ENCODE measurements at places on chromosomes 4 and X.

GRCh38 chr4:70676554-70677090 is 10.3 kb upstream of the JCHAIN start:
- DNase-seq: no peak

- DNase-seq: no peak
Observed at GRCh38 chr4:82747686-82748575, 50.7 kb downstream of the SCD5 start.

- DNase-seq: no peak
Observed at GRCh38 chr4:79831119-79831528, 241.9 kb downstream of the ANTXR2 start.

DNA sequence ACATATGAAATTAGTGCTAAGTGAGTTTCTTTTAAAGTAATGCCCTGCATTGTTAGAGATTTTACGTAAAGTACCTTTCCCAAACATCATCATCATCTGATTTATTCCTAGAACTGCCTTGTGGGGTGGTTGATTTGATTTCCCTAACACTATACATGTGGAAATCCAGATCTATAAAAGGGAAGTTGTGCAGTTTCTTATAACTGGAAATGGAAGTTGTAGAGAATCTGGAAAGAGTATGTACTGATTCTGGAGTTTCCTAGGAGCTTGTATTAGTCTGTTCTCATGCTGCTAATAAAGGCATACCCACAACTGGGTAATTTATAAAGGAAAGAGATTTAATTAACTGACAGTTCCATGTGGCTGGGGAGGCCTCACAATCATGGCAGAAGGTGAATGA is 47.9 kb downstream of the BMP2K start:
- no peak for DNase-seq

GRCh38 chr4:55395529-55396307 is at the start of gene TMEM165:
Gene TMEM165 (plus strand): TSS chr4:55395957. CDS start chr4:55396190, 233 bp downstream.
- peak; percentile 94 for DNase-seq

GRCh38 chr4:74618659-74619058 is 173.7 kb downstream of the AREG start:
- no peak for DNase-seq

DNA sequence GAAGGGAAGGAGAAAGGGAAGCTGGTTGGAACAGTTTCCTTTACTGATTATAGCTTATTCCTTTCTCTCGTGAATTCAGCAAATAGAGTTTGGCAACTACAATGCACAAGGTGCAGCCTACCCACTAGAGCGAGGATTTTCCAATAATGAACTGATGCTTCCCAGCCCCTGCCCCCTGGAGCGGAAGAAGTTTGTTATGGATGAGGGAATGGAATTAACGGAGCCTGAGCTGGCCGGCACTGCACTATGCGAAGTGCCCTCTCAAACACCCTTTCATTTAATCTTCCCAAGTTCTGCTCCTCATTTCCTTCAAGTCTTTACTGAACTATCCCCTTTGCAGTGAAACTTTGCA is 42.5 kb upstream of the CBR4 start:
- DNase-seq: no peak

GRCh38 chr4:184978211-184978610 is 40.1 kb upstream of the HELT start:
- DNase-seq: no peak

DNA sequence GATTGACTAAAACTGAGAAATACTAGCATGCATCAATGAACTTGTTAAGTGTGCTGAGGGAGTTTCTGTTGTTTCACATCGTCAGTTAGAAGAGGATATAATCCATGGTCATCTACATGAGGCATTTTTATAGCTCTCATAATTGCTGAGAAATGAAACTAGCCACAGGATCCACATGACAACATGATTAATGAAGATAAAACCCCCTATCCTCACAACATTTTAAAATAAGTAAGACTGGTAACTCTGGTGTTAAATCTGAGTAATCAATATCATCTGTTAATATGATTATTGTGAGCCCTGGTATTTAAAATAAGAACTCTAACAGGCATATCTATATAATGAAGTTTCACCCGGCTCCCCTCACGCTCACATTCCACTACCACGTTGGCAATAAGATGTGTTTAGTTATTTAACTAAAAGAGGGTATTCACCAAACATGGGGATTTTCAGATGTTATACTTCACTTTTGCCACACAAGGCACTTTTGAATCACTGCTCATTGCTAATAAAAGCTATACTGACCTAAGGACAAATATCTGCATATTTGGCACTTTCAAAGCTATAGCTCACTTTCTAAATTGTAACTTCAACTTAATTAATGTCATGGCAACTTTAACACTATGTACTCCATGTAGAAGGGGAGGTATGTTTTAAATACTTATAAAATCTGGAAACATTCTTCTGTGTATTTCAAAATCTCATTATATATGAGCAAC is 6.7 kb downstream of the UNC5C start:
- DNase-seq: no peak

- DNase-seq: no peak
Observed at GRCh38 chrX:22173966-22174365, 98.7 kb upstream of the CBLL2 start.

DNA sequence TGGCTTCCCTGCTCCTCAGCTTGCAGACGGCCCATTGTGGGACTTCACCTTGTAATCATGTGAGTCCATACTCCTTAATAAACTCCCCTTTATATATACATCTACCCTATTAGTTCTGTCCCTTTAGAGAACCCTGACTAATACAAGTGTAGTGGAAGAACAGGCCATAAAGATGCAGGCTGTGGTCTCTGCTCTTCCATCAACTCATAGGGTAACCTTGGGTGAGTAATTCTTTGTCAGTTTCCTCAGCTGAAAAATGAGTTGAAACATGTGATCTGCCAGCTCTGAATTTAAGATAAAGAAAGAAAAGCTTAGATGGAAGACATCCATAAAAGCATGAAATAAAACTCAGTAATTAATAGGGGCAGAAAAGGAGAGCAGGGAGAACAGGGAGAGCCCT is 103.6 kb downstream of the ENOX2 start:
- peak; percentile 19 for DNase-seq

- no peak for DNase-seq
Observed at GRCh38 chr4:118226311-118227010, 126.3 kb downstream of the PRSS12 start.

GRCh38 chr4:140861359-140862176 is 105.4 kb upstream of the TBC1D9 start:
- peak; percentile 71 for DNase-seq

DNA sequence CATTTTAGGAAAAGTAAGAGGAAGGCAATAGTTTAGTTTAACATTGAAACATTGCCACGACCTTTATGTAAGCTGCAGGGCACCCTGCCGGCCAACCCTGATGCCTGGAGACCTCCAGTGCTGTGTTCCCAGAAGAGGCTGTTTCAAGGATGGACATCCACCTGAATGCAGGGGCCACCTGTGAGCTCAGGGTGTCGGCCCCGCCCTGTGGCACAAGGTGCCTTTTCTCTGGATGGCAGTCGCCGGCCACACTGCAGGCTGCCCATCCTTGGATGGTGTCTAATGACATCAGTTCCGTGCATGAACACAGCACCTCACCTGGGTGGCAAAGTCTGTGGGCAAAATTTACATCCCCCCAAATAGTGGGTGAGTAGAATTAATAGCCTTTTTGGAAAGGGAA is 180.0 kb downstream of the AFAP1 start:
- DNase-seq: no peak

DNA sequence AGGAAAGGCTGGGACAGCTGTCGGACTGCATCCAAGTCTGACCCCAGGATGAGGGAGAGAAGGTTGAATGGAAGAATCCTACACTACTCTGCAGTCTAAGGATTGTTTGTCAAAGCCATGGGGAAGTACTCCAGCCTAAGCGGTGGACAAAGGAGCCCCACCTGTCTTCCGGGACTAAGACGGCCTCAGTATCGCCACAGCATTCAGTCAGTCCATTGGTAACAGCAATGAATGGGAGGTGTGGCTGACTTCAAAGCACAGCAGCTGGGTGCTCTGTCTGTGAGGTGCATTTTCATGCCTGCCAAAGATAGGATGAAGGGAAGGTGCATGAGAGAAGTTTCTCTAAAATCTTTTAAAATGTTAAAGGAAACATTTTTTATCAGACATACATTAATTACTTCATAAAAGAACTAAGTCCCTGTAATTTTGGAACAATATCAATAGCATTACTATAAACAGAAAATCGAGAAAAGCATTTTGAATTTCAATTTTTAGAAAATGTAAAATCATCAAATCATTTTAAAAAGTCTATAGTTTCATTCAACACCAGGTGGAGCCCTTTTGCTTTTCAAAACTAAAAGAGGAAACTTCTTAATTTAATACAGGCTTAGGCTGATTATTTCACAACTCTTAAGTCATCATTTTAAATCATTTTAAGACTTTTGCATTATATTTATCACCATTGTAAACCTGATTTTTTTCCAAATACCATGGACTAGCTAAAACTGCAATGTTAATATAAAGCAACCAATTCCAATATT is 27.6 kb upstream of the INTU start:
- peak; percentile 58 for DNase-seq

All from RKO (cell line).